Stimulated activated CD8-positive, alpha-beta memory T cell treated with anti-CD3 and anti-CD28 coated beads, Interleukin-2, amount 100 ng/mL, for 48 hours (primary cell): ENCODE measurements at places on chromosomes 7 and 10.
A peak's percentile ranks its signal among the peaks of the same experiment; 100 is the strongest.

GRCh38 chr10:114518401-114519305, 114.4 kb upstream of the AFAP1L2 start:
- DNase-seq = no peak

GRCh38 chr10:290026-290725, 154.9 kb downstream of the ZMYND11 start:
- DNase-seq = no peak

DNA sequence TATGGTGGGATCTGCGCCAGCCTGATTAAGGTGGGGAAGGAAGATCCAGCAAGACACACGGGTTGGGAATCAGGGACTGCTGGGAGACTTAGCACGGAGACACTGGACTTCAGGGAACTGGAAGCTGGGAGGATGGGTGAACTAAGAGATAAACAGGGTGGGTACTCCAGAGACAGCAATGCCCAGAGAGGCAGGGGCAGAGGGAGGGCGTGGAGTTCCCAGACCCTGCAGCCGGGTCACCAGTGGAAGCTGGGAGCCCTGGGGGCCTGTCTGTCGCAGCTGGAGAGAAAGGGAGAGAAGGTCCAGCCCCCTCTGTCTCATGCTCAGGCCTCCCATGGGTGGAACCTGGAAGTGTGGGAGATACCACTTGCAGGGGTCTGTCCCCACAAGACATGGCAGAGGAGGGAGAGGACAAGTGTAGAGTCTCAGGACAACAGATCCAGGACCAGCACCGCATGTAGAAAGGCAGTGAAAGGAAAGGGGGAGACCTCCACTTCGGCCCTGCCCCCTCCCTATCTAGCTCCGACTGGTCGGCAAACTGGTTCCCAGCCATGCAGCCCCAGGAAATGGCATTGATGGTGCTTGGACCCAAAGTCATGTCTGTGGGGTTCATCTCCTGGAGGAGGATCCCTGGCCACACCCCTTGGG, 44.4 kb downstream of the AOC1 start:
- DNase-seq = no peak

GRCh38 chr10:129955601-129956285, 8.3 kb downstream of the EBF3 start:
- no peak for DNase-seq

DNA sequence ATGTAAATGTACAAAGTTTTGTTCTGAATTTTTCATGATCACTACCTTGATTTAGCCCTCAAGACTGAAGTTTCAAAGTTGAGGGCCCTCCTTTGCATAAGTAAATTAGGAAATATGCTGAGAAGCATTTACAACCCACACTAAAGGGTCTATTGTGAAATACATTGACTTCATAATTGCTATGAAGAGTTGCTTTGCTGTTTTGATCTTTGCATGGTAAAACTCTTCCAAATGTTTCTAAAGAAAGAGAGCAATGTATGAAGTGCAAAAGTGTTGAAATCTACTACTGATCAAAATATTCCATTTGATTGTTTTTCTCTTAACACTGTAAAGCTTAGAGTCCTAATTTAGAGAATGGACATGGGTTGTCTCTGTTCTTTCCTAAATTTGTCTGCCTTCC, 77.2 kb downstream of the C7orf25 start:
- no peak for DNase-seq

DNA sequence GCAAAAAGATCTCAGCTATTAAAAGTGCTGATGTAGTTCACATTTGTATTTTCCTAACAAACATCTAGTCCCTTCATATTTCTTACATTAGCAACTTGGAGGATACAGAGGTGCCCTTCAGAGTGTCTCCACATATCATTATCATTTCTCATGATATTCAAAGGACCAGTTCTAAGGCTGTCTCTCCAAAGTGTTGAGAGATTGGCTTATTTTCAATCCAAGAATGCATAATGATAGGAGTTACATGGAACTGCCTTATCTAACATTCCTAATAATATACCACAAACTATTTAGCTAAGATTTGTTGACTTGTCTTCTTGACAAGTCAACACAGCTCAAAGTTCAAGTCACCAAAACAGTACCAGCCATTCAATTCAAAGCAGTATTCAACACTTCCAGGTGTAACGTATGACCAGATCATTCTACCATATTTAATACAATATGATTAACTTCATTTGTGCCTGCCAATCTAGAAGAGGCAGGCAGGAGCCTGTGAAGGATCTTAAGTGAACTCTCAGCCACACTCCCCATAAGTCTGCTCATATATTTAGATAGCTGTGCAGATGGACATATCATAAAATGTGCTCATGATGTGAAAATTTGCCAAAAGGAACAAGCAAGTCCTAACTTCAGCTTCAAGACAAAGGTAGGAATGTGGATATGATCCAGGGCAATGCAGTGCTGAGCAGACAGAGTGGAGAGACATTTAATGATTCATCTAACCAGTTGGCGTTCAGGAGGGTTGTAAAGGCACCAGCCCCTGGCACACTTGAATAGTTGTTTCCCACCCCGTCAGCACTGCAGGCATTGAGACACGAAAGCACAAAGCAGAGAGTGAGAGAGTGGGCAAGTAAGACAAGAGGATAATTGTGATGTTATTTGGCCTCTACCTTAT, 108.3 kb downstream of the MTERF1 start:
- no peak for DNase-seq

- no peak for DNase-seq
Observed at GRCh38 chr10:122191936-122192541, 79.1 kb upstream of the BTBD16 start.

- DNase-seq = no peak
Observed at GRCh38 chr10:36313142-36313541, 671.0 kb upstream of the FZD8 start.

DNA sequence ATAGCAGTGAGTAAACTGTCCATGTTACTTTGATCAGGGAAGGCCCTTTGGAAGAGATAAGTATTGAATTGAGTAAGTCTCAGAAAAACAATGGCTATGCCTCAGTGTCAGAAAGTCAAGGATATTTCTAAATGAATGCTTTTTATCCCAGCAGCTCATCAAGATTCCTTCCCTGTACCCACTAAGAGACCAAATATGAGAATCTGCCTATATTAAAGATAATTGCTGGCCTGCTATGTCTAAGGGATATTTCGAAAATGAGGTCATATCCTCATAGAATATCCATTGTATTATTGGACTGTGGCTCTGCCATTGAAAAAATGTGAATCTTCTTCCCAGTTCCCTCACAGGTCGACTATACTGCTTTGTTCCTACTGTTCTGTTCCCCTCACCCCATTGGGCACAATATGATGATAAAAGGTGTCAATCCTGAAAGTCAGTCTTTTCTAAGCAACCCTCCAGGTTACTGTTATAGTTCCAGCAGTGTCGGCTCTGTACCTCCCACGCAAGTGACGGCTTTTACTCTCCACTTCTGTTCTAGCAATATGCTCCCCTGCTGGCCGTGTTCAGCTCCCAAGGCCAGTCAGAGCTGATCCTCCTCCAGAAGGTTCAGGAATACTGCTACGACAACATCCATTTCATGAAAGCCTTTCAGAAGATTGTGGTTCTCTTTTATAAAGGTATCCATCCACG, 51.7 kb downstream of the BZW2 start:
- no peak for DNase-seq

DNA sequence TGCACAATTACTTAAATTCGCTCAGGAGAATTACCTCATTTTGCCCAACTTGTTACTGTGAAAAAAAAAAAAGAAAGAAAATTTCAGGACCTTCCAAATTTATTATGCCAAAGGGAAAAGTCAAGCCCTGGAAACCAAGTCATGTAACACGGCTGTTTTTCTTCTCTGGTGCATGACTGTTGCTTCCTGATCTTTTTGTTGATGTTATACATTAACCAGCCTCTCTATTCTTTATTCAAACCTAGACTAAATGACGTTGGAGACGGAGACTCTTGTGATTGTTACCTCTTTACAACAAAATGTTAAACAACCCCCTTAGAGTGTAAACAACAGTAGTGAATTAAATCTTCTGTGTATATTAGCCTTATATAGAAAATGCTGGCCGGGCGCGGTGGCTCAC, 16.1 kb upstream of the ZC3HAV1 start:
- DNase-seq = no peak

DNA sequence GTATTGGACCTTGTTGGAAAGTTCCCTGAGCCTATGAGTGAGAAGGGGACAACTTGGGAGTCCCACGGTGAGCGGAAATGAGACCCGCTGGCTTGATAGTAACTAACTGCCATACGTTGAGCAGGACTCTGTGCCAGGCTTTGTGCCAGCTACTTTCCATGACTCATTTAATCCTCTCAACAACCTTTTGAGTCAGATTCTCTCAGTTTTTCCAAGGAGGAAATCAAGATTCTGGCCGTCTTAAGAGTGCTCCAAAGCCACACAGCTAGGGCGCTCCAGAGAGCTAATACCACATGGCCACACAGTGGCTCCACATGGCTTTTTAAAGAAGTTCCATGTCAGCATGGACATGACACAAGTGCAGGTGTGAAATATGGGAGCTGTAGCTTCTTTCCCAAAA, 55.7 kb downstream of the NOD1 start:
- DNase-seq = no peak

- peak; percentile 30 for DNase-seq
Observed at GRCh38 chr7:121530227-121531174, 134.4 kb upstream of the FAM3C start.

DNA sequence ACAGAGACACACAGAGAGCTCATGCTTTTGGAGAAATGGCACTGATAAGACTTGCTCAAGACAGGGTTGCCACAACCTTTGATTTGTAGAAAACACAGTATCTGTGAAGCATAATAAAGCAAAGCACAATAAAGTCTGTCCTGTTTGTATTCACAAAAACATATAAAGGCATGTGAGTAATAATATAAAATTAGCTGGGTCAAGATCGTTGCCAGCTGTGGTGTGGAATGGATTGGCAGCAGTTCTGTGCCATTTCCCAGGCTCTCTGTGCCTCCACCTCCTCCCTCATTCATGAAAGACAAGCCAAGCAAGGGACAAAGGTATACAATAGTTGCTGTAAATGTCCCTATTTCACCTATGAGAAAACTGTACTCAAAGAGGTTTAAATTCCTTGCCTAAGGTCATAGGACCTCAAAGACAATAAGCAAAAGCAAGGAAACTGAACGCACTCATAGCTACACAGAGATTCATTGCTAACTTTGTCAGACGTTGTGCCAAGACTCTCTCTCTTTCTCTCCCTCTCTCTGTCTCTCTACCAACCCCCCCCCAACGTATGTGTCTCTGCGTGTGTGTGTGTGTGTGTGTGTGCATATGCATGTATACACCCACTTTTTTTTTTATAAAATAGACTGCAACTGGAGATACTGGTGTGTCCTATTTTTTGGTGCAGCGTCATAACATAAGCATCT, 31.8 kb downstream of the CHST3 start:
- DNase-seq = no peak

- DNase-seq = no peak
Observed at GRCh38 chr10:3159152-3159551, 13.4 kb downstream of the PITRM1 start.

GRCh38 chr7:104972500-104972899, 41.5 kb upstream of the KMT2E start:
- DNase-seq = no peak

- no peak for DNase-seq
Observed at GRCh38 chr10:130188195-130189175, 52.3 kb downstream of the GLRX3 start.

GRCh38 chr7:105003275-105003674, 10.7 kb upstream of the KMT2E start:
- peak; percentile 19 for DNase-seq

- no peak for DNase-seq
Observed at GRCh38 chr7:131031099-131031868, 296.4 kb upstream of the MKLN1 start.

DNA sequence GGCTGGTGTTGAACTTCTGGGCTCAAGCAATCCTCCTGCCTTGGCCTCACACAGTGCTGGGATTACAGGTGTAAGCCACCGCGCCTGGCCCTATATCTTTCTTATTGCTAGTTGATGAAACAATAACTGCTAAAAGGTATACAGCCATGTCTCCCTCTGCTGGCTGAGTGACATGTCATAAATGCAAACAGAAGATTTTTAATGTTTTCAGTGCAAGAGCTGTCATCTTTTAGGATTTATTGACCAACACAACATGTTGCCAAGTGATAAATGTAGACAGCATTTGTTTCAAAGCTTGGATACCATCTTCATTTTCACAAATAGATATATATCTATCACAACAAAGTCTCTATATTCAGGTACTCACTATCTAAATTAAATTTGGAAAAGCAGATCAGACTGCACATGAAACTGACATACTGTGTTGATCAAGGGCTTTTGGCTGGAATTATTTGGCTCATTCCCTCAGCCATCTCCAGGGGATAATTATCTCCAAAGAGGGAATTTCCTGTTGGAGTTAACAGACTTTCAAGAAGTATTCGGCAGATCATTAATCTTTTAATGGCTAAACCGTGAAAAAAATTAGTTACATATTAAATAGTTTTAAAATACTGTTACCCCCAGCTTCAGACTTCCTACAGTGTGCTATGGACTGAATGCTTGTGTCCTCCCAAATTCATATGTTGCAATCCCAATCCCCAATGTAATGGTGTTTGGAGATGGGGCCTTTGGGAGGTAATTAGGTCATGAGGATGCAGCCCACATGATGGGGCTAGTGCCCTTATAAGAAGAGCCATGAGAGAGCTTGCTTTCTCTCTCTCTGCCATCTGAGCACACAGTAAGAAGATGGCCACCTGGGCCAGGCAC, 41.3 kb upstream of the SRPK2 start:
- DNase-seq = peak; percentile 4

GRCh38 chr10:105063796-105064195, 422.7 kb downstream of the SORCS3 start:
- no peak for DNase-seq

GRCh38 chr10:118758449-118758848, 3.7 kb upstream of the CACUL1 start:
- no peak for DNase-seq

DNA sequence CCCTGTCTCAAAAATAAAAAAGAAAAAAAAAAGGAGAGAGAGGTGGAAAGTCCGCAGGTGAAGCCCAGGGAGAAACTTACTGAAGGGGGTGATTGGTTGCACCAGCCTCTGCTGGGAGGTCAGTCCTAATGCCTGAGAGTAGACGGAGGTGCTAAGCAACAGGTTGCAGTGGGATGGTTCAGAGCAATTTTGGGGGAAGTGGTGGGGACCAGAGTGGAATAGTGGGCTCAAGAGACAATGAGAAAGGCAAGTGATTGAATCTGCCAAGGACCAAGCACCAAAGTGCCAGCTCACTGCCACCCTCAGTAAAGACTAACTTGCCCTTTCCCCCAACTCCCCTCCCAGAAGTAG, 90.2 kb upstream of the GTF2I start:
- DNase-seq = no peak

- no peak for DNase-seq
Observed at GRCh38 chr7:91344911-91345310, 80.7 kb downstream of the FZD1 start.

- no peak for DNase-seq
Observed at GRCh38 chr7:88046839-88047573, 113.0 kb downstream of the ADAM22 start.

GRCh38 chr10:14020037-14020664, 310.6 kb downstream of the FRMD4A start:
- DNase-seq = no peak

DNA sequence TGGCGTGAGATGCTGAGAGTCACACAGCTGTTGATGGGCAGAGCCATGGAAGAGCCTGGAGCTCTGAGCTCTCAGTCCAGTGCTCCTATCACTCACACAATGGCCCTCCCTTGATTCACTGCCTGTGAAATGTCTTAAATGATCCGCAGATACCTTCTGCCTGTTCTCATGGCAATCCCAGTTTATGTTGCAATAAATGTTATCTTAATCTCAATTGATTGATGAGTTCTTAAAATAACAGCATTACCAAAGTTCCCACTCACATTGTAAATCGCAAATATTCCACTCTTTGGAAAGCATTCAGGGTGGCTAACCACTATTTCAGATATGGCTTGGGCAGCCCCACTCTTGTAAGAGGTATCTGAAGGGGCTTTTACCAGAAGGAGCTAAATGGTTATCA, 865.5 kb downstream of the LRMDA start:
- DNase-seq = no peak
